ENCODE measurements at places on chromosomes 11 and 22. TPM values are rescaled to one million over a fixed set of nuclear protein-coding genes. Genes with fewer than 3 reads are reported as not detected.
A peak's percentile ranks its signal among the peaks of the same experiment; 100 is the strongest.

DNA sequence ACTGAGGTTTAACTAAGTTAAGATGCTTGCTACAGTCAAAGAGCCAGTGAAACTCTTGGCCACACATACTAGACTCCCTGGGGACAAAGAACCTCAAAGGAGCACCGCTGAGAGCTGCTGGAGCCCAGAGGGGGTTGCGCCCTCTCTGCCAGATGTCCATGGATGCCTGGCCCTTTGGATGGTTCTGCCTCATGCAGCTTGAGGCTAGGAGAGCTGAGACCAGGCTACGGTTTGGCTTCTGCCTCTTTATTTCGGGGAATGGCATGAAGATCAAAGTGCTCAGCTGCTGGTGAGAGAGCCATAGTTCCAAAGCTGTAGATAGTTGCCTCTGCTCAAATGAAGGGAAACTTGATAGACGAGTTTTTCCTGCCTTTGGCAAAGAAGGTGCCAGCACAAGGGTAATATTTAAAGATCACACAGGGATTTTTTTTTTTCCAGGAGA is 43.0 kb downstream of the RASSF10 start:
- no peak overlapping the region for H3K27ac ChIP-seq
- H3K4me3 ChIP-seq, result no peak overlapping the region
- H3K4me1 ChIP-seq, result no peaks in the 10 kb centered on the region
- DNase-seq, result no peak
- peaks cover 5% of the 10 kb centered on the region for H3K27me3 ChIP-seq

Gene RIN1
- 6.1 TPM for total RNA-seq

DNA sequence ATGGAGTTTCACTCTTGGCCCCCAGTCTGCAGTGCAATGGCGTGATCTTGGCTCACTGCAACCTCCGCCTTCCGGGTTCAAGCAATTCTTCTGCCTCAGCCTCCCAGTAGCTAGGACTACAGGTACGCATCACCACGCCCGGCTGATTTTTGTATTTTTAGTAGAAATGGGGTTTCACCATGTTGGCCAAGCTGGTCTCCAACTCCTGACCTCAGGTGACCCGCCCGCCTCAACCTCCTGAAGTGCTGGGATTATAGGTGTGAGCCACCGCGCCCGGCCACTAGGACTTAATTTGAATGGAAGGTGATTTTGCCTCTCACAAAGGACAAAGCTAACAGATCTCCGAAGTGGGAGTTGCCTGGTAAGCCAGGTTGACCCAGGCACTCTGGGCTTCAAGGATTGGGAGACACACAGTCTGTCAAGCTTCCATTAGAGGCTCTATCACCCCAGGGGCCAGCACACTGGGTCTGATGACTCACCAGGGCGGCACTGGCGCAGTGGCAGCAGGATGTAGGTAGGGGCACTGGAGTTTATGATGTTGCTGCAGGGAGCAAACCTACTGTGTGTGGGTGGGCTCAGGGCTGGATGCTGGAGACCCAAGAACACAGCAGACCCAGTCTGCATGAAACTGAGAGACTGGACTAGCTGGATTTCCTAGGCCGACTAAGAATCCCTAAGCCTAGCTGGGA is 17.8 kb upstream of the KCTD14 start:
- no peak for DNase-seq
- peak overlapping the region; percentile 77 for H3K27ac ChIP-seq
- H3K4me3 ChIP-seq, result no peak overlapping the region
- no peaks in the 10 kb centered on the region for H3K36me3 ChIP-seq
- no peaks in the 10 kb centered on the region for H3K27me3 ChIP-seq
- peaks cover 24% of the 10 kb centered on the region for H3K4me1 ChIP-seq

DNA sequence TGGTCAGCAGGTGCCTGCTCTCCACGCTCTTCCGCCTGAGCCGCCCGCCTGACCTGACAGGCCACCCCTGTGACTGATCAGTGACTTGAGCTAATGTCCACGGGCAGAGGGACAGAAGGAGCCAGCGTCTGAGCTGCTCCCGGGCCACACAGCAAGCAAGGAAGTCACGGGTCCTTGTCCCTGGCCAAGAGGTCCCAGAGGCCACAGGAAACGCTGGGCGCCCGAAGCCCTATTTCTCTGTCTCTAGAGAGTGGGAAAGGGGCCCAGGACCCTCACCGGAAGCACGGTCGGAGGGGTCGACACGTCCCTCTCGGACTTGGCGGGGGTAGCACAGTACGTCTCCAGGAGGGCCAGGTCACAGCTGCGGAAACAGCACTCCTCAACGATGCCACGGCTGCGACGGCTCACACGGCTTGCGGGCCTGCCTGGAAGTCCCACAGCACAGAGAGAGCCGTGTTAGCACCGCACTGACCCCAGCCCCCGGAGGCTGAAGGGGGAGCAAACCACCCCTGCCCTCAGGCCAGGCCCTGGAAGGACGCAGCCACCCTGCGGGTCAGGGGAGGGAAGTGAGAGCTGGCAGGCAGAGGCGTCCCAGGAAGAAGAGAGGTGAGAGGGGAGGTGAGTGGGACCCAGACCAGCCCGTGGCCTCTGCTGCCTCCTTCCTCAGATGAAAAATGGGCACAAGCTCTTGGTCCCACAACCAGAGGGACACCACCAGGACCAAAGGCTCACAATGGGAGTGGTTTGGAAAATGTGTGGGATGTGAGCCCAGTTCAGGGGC is 5.8 kb downstream of the IGF2 start:
- no peaks in the 10 kb centered on the region for H3K36me3 ChIP-seq
- no peak for DNase-seq
- H3K4me1 ChIP-seq, result no peaks in the 10 kb centered on the region
- H3K4me3 ChIP-seq, result no peak overlapping the region
